ENCODE measurements at places on chromosomes 1 and 21.

GRCh38 chr1:41444785-41445184 is 39.7 kb downstream of the EDN2 start:
- DNase-seq = no peak

DNA sequence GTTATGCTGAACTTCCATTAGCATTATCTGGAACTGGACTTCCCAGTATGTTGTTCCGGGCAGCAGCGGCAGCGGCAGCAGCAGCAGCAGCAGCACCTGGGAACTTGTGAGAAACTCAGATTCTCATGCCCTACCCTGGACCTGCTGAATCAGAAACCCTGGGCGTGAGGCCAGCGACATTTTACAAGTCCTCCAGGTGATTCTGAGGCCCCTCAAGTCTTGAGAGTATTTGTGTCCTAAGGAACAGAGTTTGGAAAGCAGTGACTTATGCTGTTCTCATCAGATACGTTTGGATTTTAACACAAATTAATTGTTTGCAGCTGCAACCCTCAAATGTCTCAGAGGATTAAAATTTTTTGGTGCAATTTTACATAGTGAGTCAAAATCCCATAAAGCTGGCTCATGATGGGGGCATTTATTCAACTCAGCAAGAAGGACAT is 157.2 kb upstream of the KAZN start:
- DNase-seq = no peak

GRCh38 chr1:236009857-236010256 is 55.0 kb downstream of the NID1 start:
- DNase-seq = no peak

GRCh38 chr1:19042675-19043578 is 86.5 kb upstream of the IFFO2 start:
- no peak for DNase-seq

DNA sequence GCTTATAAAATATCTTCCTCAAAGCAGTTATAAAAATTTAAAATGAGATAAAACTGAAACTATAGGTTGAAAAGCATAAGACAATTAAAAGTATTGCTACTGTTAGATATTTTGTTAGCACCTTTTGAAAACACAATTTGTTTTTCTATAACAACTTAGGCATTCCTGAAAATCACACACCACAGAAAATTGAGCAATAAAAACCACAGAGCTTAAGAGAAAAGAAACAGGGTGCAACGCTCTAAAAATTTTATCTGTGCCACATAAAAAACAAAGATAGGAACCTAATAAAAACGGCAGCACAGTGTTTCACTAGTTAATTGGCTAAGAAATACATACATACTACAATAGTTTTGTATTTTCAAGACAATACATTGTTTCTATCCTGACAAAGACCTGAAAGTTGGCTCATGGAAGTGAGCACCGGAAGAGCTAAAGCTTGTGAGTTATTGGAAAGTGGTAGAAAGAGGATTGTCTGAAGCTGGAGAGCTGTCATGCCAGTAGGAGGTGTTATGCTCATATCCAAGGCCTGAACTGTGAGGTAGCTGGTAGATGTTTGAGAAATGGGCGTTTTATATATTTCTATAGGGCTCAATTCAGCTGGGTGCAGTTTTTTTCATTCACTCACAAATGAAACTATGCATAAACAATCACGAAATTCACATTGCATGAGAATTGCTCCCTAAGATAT is 45.8 kb downstream of the RGS7 start:
- no peak for DNase-seq

DNA sequence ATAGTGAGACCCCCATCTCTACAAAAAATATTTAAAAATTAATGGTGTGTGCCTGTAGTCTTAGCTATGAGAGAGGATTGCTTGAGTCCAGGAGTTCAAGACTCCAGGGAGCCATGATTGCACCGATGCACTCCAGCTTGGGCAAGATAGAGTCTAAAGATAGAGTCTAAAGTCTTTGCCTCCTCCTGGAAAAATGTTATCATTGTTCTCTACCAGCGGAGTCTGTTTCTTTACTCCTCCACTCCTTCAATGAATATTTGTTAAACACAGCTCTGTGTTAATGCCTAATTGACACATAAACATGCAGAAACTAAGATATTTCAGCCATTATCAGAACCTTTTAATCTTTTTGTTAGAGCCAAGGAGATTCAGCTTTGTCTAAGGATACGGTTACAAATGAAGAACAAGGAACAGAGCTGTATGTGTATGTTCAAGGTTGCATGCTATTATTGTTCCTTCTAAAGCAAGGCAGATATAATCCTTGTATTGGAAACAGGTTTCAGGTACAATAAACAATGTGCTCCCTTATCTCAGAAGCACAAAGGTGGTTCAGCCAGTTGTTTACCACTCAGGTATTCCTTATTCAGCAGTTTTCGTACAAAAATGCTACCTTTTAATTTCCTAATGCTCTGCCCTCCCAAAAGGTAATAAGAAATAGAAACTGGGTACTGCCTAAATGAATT is 15.4 kb downstream of the OVAAL start:
- DNase-seq = no peak

DNA sequence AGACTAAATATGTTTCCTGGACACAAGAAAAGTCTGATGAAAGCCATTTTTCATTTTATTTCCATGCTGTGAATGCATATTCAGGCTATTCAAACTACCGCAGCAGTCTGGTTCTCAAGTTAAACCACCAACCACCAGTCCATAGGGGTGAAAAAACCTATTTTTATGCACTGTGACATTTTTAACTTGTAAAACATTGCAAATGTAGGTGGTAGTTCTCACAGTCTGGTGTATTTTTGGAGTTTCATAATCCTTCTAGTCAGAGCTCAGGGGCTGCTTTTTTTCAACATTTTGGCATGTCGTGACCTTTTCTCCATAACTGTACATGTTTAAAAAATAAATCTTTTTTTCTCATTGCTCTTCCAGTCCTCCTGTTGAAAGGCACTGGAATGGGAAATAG is 907.6 kb upstream of the ADGRL2 start:
- no peak for DNase-seq

- no peak for DNase-seq
Observed at GRCh38 chr21:38921511-38922251, 116.0 kb downstream of the ETS2 start.

GRCh38 chr1:82893712-82894470 is 1093.2 kb downstream of the ADGRL2 start:
- DNase-seq = no peak

GRCh38 chr1:9615316-9616063 is 26.8 kb downstream of the TMEM201 start:
- peak; percentile 79 for DNase-seq

DNA sequence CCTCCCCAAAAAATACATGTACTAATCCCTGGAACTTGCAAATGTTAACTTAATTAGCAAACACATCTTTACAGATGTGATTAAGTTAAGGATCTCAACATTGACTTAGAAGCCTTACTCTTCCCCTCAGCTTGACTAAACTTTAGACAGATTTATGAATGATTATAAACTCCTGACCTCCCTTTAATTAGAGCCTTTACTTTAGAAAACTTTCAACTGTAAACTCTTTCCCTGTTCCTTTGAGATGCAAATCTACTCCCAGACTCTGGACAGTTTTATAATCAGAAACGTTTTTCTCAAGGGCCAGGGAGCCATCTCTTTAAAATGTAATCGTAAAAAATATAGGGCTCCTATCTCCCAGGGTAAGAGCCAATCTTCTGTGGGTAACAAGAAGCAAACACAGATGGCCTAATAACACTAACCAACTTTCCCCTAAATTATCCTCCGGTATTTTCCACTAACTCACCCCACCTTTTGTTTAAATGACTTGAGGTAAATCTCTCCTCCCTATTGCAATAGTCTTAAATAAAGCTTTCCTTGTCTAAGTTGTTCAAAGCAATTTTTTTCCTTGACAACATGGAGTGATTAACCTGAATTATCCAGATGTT is 284.1 kb downstream of the BRINP3 start:
- no peak for DNase-seq

- DNase-seq = no peak
Observed at GRCh38 chr1:11690397-11691301, 861 bp upstream of the DRAXIN start.

DNA sequence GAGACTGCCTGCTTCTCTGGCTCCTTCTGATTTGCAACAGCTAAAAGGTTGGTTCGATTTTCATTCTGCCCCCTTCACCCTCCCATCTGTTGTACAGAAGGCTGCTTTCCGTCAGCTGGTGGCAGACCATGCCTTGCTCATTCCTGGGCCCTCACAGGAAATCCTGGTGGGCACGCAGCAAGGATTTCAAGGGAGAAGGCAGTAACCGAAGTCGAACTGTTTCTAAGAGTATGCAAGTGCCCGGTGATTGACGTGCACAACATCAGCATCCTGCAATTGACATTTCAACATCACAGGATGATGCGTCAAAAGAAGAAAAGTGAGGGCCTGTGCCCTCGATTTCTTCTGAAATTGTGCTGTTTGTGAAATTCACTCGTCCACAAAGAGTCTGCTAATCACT is 83.8 kb downstream of the PLPP3 start:
- DNase-seq = no peak

DNA sequence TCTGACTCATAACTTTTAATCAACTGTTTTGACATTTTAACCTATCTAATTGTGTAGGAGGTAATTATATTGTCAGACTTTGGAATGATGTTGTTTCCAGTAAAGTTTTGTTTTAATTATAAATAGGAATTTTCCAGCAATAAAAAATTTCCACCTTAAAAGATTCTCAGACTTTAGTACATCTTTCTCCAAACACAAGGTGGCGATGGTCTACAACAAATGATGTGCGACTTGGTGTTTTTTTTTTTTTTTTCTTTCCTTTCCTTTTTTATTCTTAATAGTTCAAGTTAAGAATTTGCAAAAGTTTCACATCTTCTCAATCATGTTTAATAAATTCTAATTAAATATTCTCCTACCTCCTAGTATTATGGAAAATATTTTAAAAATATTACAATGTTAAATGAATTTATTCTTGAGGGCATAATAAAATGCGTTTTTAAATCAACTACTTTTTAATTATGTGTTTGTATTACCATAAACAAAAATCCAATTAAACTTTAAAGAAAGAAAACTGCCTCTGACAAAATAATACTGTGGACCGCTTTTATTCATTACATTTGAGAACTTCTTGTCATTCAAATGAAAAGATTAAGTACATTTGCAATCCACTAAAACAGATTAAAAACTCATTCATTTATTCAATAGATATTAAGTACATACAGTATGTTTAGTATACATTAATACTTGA is 4.4 kb upstream of the ADAMTS1 start:
- no peak for DNase-seq

GRCh38 chr1:46043458-46044017 is 88.9 kb downstream of the PIK3R3 start:
- no peak for DNase-seq

DNA sequence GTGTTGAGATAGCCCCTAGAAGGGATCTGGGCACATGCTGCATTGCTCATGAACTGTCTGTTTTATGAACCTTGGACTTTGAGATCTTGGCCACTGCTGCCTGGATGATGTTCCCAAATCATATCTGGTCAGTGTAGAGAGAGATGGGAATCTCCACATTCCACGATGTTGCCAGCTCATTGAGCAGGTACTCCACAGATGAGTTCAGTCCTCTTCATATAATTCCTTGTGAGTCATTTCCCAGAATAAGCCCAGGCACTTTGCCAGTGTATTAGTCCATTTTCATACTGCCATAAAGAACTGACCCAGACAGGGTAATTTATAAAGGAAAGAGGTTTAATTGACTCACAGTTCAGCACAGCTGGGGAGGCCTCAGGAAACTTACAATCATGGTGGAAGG is 254.0 kb upstream of the RUNX1 start:
- no peak for DNase-seq

DNA sequence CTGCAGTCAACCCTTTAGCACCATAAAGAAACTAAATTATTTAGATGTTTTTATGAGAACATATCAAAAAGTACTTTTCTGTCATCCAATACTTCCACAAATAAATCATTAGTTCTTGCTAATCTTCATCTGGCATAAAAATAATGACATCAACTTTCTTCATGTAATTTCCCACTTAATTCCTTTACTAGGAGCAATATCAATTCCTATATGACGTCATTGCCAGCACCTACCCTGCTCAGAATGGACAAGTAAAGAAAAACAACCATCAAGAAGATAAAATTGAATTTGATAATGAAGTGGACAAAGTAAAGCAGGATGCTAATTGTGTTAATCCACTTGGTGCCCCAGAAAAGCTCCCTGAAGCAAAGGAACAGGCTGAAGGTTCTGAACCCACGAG is 116.9 kb downstream of the PTPRC start:
- no peak for DNase-seq

DNA sequence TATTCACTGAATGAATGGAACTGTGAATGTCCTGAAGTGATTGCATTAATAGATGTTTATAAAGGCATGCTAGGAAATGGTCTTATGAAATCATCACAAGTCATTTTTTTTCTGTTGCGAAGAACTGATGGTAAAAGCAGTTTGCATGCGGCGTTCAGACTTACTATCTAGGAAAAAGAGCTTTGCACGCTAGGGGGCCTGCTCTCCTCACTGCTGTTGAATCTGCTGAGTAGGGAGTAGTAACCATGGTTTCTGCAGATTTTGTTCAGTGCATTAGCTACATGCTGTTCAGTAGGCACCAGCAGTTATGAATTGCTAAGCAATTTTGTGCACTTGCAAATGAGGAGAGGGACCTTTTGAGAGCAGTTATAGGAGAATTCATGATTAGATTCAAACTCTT is 57.9 kb downstream of the CENPF start:
- no peak for DNase-seq

DNA sequence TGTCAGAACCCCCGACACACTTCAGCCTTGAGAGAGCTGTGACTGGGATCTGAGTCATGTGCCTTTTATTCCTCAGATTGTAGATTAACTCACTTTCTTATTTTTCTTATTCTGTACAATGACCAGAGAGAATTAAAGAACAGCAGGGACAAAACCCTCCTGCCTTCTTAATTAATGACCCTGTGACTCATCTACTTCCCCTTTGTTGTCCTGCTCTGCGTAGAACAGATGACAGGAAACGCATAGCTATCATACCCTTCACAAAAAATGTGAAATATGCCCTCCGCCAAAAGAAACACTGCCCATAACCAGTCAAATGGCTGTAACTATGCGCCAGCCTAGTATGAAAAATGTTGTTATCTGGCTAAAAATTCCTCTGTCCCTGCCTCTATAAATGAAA is 9.1 kb upstream of the PADI2 start:
- no peak for DNase-seq

GRCh38 chr1:17065666-17066065 is 11.8 kb upstream of the SDHB start:
- DNase-seq = no peak

GRCh38 chr1:78855258-78855657 is 151.3 kb downstream of the ADGRL4 start:
- DNase-seq = no peak

DNA sequence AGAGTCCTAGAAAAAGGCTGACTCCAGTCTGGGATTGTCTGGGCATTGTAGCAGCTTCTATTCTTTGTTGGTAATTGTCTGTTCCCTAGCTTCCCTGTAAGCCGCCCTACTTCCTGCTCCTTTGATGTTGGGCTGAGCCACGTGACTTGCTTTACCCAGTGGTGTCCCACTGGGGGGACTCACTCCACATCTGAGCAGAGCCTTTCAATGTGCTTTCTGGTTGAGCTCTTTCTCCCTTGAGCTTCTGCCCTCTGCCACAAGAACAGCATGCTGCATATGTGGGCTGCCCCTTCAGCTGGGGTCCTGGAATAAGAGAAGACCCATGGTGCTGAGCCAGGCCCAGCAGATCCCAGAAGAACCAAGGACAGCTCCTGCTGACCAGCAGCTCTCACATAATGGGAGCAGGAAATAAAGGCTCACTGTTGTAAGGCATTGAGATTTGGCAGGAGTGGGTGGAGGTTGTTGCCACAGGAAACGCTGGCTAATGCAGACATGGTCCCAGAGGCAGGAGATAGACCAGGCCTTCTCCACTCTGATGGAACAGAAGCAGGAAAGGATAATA is 276.3 kb upstream of the GJB5 start:
- DNase-seq = no peak

- no peak for DNase-seq
Observed at GRCh38 chr1:1287288-1288110, 7.3 kb downstream of the SCNN1D start.

All from GM12891 (cell line).